HFFc6 (cell line): ENCODE measurements at places on chromosomes 5 and 9.

DNA sequence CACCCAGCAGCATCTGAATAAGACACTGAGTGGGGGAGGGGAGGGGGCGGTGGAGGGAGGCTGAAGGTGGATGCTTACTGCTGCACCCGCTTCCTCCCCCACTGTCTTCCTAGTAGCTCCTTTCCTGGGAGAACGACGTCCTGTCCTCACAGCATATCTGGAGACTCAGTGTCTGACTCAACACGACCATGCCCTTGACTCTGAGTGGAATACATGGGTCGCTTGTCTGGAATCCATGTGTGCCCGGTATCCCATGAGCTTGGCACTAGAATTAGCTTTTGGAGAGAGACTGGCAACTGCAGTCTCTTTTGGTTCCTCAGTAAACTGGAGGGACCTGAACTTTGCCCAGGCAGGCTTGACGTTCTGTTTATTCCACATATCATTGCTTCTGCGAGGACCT is 125.4 kb upstream of the FAM120A start:
- no peaks in the 10 kb centered on the region for H3K4me1 ChIP-seq
- H3K27me3 ChIP-seq = peaks cover 32% of the 10 kb centered on the region
- H3K4me3 ChIP-seq = no peak overlapping the region
- no peaks in the 10 kb centered on the region for H3K36me3 ChIP-seq

GRCh38 chr5:7822449-7822848 is 28.5 kb downstream of the CFAP90 start:
- H3K4me3 ChIP-seq = no peak overlapping the region
- peaks cover 20% of the 10 kb centered on the region for H3K27me3 ChIP-seq
- DNase-seq = no peak
- H3K27ac ChIP-seq = no peak overlapping the region
- no peaks in the 10 kb centered on the region for H3K4me1 ChIP-seq
- H3K36me3 ChIP-seq = no peaks in the 10 kb centered on the region

- no peaks in the 10 kb centered on the region for H3K36me3 ChIP-seq
- no peak for DNase-seq
- no peak overlapping the region for H3K27ac ChIP-seq
- H3K27me3 ChIP-seq = no peaks in the 10 kb centered on the region
- no peaks in the 10 kb centered on the region for H3K4me1 ChIP-seq
Observed at GRCh38 chr5:112276991-112277390, 142.1 kb downstream of the EPB41L4A start.

- no peaks in the 10 kb centered on the region for H3K27me3 ChIP-seq
- no peaks in the 10 kb centered on the region for H3K36me3 ChIP-seq
- H3K4me3 ChIP-seq = no peak overlapping the region
- no peaks in the 10 kb centered on the region for H3K4me1 ChIP-seq
Observed at GRCh38 chr5:130689831-130690230, 475.2 kb downstream of the HINT1 start.

GRCh38 chr9:95010431-95010838 is 283.9 kb downstream of the AOPEP start:
- H3K36me3 ChIP-seq = peaks cover 59% of the 10 kb centered on the region
- H3K27me3 ChIP-seq = peaks cover under 1% of the 10 kb centered on the region
- no peak for DNase-seq
- peak overlapping the region; percentile 16; the same call in 1 of the 2 replicates for H3K27ac ChIP-seq

DNA sequence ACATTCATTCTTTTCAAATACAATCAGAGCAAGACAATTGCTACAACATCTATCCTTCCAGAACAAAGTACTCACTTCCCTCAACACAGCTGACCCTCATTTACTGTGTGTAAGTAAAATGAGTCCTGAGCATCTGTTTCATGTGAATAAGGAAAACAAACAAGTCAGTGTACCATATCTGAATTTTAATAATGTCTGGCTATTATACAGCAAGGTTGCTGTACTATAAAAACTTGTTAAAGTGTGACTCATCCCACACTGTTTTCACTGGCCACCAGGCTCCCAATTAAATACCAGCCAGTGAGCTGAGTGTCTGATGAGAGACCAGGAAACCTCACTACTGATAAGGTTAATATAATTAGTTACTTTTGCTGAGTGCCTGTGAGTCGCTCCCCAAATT is 339.8 kb downstream of the AGTPBP1 start:
- H3K27me3 ChIP-seq = no peaks in the 10 kb centered on the region; the same call in 1 of the 2 replicates
- no peak overlapping the region for H3K27ac ChIP-seq
- no peaks in the 10 kb centered on the region for H3K4me1 ChIP-seq

DNA sequence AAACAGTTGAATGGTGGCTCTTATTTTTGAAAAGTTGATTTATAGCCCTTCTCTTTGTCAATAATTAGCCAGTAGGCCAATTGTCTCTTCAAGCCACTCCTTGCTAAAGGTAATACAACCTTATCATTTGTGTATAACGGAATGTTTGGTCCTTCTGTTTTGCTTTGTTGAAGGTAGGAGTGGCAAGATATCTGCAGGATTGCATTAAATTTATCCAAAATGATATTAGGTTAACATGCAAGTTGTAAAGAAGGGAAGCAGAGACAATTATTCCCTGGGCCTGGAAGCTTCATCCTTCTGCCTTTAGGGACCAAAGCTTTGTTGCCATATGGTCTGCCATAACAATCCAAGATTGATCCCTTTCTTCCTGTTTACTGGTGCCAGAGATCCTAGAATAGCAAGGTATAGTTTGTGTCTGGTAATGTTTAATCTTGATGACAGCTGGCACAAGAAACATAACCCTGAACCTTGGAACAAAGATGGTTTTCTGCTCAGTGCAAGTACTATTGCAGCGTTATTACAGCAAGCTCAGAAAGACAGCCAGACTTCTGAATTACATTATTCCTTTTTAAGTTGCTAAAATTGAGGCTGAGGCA is 15.5 kb upstream of the FSD1L start:
- H3K27ac ChIP-seq = no peak overlapping the region
- no peak for DNase-seq
- peaks cover 6% of the 10 kb centered on the region for H3K36me3 ChIP-seq
- no peaks in the 10 kb centered on the region for H3K4me1 ChIP-seq
- H3K4me3 ChIP-seq = no peak overlapping the region

GRCh38 chr9:135817951-135818717 is 89.2 kb downstream of the CAMSAP1 start:
- H3K4me1 ChIP-seq = no peaks in the 10 kb centered on the region
- H3K27me3 ChIP-seq = peaks cover 2% of the 10 kb centered on the region; the same call in 1 of the 2 replicates
- H3K4me3 ChIP-seq = no peak overlapping the region
- peaks cover 24% of the 10 kb centered on the region for H3K36me3 ChIP-seq
- H3K27ac ChIP-seq = no peak overlapping the region
- DNase-seq = no peak

- DNase-seq = peak; percentile 58
- no peak overlapping the region for H3K27ac ChIP-seq
- peaks cover 8% of the 10 kb centered on the region for H3K27me3 ChIP-seq
- H3K36me3 ChIP-seq = no peaks in the 10 kb centered on the region
- H3K4me3 ChIP-seq = no peak overlapping the region
Observed at GRCh38 chr5:171342362-171343111, 33.5 kb downstream of the TLX3 start.

GRCh38 chr5:173429489-173430150 is 101.4 kb upstream of the STC2 start:
- peak overlapping the region; percentile 3; the same call in 1 of the 2 replicates for H3K4me3 ChIP-seq
- H3K27ac ChIP-seq = peak overlapping the region; percentile 26; the same call in 1 of the 2 replicates
- no peaks in the 10 kb centered on the region for H3K36me3 ChIP-seq
- DNase-seq = peak; percentile 11

GRCh38 chr5:17429353-17429752 is 68.7 kb upstream of the TAF11L2 start:
- no peak overlapping the region for H3K27ac ChIP-seq
- H3K36me3 ChIP-seq = no peaks in the 10 kb centered on the region
- no peaks in the 10 kb centered on the region for H3K4me1 ChIP-seq
- DNase-seq = no peak

GRCh38 chr5:1536871-1537602 is 13.3 kb upstream of the LPCAT1 start:
- peaks cover 17% of the 10 kb centered on the region for H3K27me3 ChIP-seq
- H3K4me1 ChIP-seq = peaks cover 22% of the 10 kb centered on the region
- H3K36me3 ChIP-seq = no peaks in the 10 kb centered on the region
- DNase-seq = no peak
- H3K4me3 ChIP-seq = peak overlapping the region; percentile 81

DNA sequence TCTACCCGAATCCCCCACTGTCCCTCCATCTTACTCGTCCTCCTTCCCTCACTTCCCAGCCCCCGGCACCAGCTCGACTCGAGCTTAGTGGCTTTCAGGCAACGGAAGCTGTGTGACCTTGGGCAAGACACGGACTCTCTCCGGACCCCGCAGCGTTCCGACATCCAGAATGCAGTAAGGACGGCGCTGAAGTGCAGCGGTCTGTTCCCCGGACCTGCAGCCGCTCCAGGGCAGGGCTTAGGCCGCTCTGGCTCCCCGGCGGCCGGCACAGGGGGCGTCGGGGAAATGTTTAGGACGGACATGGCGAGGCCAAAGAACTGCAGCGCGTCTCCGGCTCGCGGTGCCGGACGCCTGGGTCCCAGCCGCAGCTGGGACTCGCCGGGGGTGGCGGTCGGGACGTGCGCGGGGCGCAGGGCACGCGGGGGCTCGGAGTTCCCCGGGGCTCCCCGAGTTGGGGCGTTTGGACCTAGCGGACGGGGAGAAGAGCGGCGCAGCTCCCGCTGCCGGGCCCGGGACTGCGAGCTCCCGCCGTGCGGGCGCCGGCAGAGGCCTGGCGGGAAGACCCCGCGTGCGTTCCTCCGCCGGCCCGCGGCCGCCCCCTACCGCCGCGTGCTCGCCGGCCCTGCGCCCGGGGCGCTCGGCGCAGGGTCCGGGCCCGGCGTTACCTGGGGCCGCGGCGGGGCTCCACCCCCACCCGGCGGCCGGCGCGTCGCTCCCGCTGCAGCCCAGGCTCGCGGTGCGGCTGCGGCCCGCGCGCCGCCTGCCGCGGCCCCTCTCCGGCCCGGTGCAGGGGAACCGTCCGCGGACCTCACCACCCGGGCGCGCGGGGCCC is 5.6 kb upstream of the RNF44 start:
- no peak for DNase-seq
- H3K36me3 ChIP-seq = no peaks in the 10 kb centered on the region
- H3K27me3 ChIP-seq = peaks cover 9% of the 10 kb centered on the region
- no peak overlapping the region for H3K27ac ChIP-seq

DNA sequence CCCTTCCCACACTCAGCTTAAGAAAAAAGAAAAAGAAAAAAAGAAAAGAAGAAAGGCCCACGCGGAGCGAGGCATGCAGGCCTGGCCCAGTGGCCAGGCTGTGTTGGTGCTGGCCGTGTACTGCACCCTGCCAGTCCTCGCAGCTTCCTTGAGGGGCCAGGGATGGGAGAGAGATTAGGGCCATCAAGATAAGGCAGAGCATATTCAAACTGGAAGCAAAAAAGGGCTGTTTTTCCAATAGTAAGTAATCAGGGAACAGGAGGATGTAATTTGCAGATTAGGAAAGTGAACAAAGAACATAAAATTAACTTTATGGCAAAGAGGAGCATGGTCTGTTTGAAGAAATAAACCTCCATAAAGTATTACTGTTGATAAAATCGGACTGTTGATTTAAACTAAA is 319.6 kb upstream of the CLINT1 start:
- peaks cover 9% of the 10 kb centered on the region for H3K27me3 ChIP-seq
- no peaks in the 10 kb centered on the region for H3K36me3 ChIP-seq
- no peak overlapping the region for H3K4me3 ChIP-seq
- no peaks in the 10 kb centered on the region for H3K4me1 ChIP-seq

- no peak overlapping the region for H3K4me3 ChIP-seq
- peaks cover 1% of the 10 kb centered on the region; the same call in 1 of the 2 replicates for H3K27me3 ChIP-seq
- no peak for DNase-seq
- H3K36me3 ChIP-seq = no peaks in the 10 kb centered on the region
Observed at GRCh38 chr9:3331801-3332200, 194.0 kb downstream of the RFX3 start.

DNA sequence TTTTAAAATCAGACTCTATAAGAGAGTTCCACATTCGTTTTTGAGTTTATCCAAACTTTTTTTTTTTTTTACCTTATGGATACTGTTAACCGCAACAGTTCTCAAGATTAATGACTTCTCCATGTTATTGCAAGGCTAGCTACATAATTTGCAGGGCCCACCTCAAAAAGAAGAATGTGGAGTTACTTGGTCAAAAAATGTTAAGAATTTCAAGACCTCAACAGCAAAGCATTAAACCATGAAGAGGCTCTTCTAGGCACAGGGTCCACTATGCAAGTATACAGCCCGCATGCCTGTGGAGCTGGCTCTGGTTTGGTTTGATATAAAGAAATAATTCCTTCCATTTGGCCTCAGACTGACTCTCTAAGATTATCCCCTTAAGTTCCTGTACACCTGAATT is 133.3 kb upstream of the TLX3 start:
- DNase-seq = no peak
- H3K27ac ChIP-seq = no peak overlapping the region
- H3K4me3 ChIP-seq = no peak overlapping the region
- no peaks in the 10 kb centered on the region for H3K36me3 ChIP-seq

- no peak overlapping the region for H3K27ac ChIP-seq
- peaks cover 14% of the 10 kb centered on the region for H3K4me1 ChIP-seq
- no peak overlapping the region for H3K4me3 ChIP-seq
- peak; percentile 17 for DNase-seq
- H3K27me3 ChIP-seq = peaks cover 2% of the 10 kb centered on the region
- H3K36me3 ChIP-seq = no peaks in the 10 kb centered on the region
Observed at GRCh38 chr9:1001838-1002237, 25.4 kb downstream of the DMRT3 start.

GRCh38 chr9:127210851-127211730 is 53.5 kb upstream of the GARNL3 start:
- 0 out of 2 replicates have a peak, but pooled peaks cover 3% of the 10 kb centered on the region for H3K36me3 ChIP-seq
- H3K4me3 ChIP-seq = no peak overlapping the region
- H3K4me1 ChIP-seq = peaks cover 8% of the 10 kb centered on the region
- H3K27ac ChIP-seq = no peak overlapping the region

DNA sequence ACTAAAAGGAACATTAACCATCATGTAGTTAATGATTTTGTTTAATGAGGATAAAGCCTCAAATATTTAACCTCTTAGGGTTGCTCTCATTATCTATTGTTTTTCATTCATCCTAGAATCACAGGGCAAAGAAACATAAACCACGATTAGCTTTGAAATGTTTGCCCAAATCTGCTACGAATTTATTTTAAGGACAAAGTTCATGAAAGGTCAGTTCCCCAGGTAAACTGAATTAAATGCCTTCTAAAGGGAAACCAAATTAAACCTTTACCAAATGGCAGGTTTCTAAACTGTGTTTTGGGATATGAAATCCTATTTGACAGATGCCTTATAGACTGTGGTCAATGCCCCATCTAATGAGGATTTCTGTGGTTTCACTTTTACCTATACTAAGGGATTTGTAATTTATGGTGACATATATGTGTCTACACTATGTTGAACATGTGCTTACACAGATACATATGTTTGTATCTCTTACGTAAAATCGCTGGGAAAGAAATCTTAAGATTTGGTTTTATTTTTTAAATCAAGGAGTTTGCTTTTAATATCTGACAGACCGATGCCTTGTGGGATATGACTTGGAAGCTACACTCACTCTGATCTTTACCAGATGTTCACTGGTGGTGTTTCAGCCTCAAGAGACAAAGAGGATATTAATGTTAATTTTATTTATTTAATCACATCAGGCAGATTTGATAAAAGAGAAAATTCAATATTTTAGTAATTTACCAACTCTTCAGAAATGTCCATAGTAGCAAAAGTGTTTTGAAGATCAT is 188.4 kb downstream of the GLIS3 start:
- peaks cover 74% of the 10 kb centered on the region for H3K4me1 ChIP-seq
- H3K36me3 ChIP-seq = peaks cover 10% of the 10 kb centered on the region; the same call in 1 of the 2 replicates
- DNase-seq = peak; percentile 22
- peak overlapping the region; percentile 72 for H3K27ac ChIP-seq

GRCh38 chr5:106314221-106314824 is 1356.4 kb downstream of the EFNA5 start:
- no peaks in the 10 kb centered on the region for H3K4me1 ChIP-seq
- H3K36me3 ChIP-seq = peaks cover 5% of the 10 kb centered on the region; the same call in 1 of the 2 replicates
- H3K27ac ChIP-seq = no peak overlapping the region

- no peak for DNase-seq
- H3K27me3 ChIP-seq = peaks cover 9% of the 10 kb centered on the region; the same call in 1 of the 2 replicates
- H3K4me3 ChIP-seq = no peak overlapping the region
- H3K27ac ChIP-seq = no peak overlapping the region
Observed at GRCh38 chr9:108412755-108413154, 443.0 kb downstream of the ACTL7B start.
